Motor neuron (in vitro differentiated cells): ENCODE measurements at places on chromosomes 2 and 18. TPM values are rescaled to one million over a fixed set of nuclear protein-coding genes. Genes with fewer than 3 reads are reported as not detected.

- no peak for ATAC-seq
Observed at GRCh38 chr2:198311020-198311419, 506.6 kb downstream of the PLCL1 start.

DNA sequence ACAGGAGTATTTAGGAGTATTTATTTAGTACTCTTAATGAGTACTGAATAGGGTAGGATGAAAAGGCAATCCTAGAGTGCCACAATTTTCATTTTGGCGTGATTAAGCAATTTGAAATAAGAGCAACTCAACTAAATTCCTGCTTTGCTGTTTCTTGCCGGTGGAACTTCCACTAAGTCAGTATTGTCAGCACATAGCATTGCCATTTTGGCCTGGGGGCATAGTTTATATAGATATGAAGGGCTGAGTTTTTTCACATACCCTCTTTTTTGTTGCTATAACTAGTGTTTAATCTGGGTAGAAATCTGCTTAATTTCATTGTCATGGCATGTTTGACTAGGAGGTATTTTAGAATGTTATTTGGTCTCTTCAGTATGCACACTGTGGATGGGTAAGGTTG is 1.9 kb downstream of the GTF2A1L start:
- no peak for ATAC-seq

DNA sequence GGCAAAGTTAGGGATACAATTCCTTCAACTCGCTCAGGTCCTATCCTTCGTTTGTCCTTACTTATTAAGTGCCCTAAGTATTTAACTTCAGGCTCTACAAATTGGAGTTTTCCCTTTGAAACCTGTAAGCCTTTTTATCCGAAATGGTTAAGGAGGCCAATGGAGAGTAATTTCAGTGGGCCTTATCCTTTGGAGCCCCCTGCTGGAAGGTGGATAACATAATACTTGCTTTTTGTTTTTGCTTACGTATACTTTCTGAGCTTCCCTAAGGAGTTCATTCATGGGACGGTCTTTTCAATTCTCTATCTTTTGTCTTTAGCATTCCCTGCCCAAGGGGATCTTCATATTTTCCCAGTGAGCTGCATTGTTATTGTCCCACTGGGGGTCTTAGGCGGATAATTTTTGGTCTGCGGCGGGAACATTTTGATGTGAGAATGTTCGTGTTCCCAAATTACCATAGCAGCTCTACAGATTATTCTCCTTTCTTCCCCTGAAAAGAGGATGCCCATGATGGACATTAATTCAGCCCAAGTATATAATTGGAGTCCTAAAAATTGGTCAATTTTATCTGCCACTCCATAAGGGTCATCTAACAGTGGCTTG is 34.4 kb upstream of the TRAPPC8 start:
- ATAC-seq = peak; percentile 65

GRCh38 chr2:100929147-100929546 is 72.9 kb upstream of the RPL31 start:
- no peak for ATAC-seq

GRCh38 chr2:125185691-125186270 is 1160.7 kb downstream of the CNTNAP5 start:
- peak; percentile 34 for ATAC-seq

- ATAC-seq = no peak
Observed at GRCh38 chr2:224166654-224167053, 127.6 kb upstream of the SERPINE2 start.

DNA sequence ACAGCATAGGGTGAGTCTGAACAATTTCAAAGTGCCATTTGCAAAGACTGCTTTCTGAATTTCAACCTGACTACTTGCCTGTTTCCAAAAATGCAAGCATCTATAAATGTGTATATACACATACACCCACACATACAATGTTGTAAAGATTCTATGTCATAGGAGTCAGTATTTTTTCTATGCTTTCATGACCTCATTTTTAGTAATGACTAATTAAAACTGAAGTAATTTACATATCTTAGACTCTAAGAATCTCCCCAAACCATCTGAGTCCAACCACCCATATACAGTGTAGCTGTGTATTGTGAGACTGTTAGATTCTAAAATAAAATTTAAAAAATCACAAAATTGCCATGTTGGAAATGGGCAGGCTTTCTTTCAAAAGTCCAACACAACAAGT is 162.0 kb upstream of the STK17B start:
- ATAC-seq = no peak

GRCh38 chr2:133390156-133390555 is 178.1 kb downstream of the NCKAP5 start:
- ATAC-seq = peak; percentile 76

DNA sequence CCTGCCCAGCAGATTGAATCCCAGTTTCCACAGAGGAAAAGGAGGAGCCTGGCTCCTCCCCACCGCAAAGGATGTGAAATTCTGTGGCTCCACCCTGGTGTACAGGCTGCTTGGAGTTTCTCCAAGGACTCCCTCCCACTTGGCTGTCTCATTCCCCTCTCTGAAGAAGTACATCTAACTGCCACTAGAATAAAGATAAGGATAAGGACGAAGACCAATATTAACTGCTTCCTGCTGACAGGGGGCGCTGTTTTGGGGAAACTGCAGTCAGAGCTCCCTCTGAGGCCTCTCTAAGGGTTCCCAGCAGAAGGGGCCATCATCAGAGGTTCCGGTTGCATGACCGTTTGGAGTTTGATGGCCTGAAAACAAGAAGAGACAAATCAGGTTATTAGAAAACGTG is 790.9 kb downstream of the CPS1 start:
- ATAC-seq = peak; percentile 48

DNA sequence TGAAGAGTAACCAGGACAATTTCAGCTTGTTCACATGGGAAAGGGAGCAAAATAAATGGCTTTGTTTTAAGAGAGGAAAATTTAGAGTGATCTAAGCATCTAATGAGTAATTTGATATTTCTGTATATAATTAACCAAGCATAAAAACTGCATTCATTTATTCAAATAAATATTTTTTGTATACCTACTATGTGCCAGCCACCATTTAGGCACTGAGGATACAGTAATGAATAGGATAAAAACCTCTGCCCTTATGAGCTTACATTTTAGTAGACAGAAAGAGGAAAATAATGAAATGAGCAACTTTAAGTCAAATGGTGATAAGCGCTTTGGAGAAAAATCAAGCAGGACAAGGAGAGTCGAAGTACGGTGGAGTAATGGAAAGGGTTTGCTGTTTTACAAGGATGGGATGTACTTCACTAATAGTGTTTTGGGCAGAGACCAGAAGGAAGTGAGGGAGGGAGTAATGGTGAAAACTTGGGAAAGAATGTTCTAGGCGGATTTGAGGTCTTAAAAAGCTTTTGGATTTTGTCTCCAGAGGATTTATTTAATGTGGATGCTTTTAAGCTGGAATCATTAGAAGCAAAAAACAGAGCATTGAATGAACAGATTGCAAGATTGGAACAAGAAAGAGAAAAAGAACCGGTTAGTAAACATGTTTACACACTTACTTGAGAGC is 17.4 kb downstream of the NDC80 start:
- no peak for ATAC-seq

DNA sequence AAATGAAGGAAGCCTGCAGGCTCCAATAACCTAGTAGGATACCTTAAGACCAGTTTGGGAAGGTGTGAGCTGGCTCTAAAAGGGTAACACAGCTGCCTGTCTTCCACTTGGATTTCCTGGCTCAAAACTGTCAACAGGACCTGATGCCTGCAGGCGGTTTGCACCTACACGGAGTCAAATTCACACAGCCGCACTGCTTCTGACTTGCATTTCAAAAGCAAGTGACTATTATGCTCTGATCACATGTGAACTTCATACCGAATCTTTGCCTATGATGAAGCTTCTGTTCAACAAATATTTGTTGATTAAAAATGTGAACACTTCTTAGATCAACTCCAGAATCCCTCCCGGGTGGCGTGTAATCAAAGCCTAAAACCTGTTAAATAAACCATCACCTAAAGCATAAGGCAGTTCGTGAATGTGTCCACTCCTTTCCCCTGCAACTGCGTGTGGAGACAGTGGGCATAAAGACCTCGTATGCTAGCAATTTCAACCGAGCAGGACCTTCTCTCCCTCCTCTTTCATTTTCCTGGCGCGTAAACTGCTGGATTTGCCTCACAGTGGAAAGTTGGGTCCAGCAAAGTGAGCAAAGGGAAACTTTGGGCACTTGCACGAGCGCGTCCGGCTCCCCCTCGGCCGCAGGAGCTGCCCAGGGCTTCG is 784 bp downstream of the CRACDL start:
- no peak for ATAC-seq

DNA sequence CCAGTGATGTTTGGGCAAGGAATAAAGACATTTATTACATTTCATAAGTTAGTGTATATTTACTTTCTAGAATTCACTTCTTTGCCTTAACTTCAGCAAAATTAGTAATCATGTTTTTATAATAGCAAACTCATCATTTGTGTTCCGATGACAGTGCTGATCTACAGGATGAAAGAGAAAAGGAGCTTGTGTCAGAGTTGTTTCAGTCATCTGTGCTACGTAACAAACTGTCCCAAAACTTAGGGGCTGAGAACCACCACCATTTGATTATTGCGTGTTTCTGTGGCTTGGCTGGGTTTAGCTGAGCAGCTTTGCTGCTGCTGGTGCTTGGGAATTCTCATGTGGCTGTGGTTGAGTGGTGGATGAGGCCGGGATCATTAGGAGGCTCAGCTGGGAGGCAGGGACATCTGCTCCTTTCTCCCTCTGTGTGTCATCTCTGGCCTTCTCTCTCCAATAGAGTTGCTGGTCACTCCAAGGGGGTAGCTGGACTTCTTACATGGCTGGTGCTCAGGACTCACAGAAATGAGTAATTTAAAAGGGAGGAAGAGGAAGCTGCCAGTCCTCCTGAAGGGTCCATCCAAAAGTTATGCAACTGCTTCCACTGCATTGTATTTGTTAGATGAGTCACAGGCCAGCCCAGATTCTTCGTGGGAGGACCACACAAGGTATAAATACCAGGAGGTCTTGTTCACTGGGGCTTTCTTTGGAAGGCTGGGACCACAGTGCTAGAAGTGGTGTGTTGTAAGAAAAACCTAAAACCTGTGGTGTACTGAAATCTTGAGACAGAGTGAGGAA is 43.4 kb upstream of the HAAO start:
- peak; percentile 61 for ATAC-seq

DNA sequence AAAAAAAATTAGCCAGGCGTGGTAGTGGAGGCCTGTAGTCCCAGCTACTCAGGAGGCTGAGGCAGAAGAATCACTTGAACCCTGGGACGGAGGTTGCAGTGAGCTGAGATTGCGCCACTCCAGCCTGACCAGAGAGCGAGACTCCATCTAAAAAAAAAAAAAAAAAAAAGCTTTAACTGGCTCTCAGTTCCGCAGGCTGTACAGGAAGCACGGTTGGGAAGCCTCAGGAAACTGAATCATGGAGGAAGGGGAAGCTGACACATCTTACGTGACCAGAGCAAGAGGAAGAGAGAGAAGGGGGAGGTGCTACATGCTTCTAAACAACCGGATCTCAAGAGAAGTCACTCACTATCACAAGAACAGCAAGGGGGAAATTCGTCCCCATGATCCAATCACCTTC is 505.6 kb upstream of the SLC8A1 start:
- ATAC-seq = no peak

- ATAC-seq = no peak
Observed at GRCh38 chr2:72788756-72789155, 37.1 kb downstream of the EXOC6B start.

DNA sequence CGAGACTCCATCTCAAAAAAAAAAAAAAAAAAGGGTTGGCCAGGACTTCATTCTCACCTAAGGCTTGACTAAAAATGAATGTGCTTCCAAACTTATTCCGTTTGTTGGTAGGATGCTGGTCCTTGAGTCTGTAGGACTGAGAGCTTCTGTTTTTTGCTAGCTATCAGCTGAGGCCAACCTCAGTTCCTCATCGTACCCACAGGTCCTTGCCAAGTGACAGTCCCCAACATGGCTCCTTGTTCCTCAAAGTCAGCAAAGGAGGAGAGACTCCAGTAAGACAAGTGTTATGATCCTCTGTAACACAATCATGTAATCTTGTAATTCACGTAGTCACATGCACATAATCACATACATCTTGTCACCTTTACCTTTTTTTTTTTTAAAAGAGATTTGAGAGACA is 37.0 kb downstream of the HAUS1 start:
- ATAC-seq = no peak

DNA sequence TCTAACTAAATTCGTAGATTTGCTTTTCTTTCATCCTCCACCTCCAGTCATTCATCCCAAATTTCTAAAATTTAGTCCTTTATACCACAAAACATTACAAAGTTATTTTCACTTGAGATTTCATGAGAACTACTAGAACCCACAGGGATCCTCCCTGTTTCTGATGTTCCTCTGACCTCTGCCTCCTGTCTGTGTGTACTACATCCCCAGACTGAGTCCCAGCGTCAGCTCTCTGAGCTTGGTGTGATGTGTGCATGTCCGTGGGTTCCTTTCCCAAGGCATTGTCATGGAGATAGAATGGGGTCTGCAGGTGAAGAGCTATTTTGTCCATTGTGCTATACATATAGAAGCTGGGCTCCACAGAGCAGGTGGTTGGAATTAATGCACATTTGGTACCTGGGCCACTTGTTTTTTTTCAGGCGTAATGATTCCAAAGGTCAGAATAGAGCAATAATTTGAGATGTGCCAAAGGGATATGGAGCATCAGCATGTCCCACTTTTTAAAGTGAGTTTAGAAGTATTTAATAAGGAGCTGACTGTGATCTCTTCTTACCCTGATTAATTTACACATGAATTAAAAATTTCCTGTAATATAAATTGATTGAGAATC is 151.2 kb upstream of the BOD1L2 start:
- ATAC-seq = no peak

DNA sequence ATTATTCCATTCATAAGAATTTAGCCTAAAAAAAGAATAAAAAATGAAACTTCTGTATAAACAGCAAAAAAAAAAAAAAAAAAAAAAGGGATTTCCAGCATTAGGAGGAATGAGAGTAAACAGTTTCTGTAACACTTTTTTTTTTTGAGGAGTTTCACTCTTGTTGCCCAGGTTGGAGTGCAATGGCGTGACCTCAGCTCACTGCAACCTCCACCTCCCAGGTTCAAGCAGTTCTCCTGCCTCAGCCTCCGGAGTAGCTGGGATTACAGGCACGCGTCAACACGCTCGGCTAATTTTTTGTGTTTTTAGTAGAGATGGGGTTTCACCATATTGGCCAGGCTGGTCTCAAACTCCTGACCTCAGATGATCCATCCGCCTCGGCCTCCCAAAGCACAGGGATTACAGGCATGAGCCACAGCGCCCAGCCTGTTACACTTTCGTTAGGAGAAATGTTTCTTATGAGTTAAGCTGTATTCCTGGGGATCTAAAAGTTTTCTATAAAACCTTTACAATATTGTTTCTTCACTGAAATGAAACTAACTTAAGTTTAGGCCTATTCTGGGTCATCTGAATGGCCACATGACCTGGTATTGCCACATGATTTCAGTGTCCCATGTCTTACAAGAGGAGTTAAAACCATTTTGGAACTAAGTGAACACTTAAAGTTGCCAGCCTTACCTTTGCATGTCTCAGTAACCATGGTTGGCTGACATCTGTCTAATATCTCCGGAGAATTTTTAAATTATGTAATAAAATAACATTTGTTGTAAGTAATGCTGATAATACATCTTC is 17.5 kb downstream of the SMAD2 start:
- no peak for ATAC-seq

SERPINB3 gene
- total RNA-seq = not detected in 2 replicates

RASGRP3 gene
- total RNA-seq = 2.8 and 4.0 TPM in 2 replicates

FAM124B gene
- total RNA-seq = not detected in 2 replicates

CELF4 gene
- 28.6 and 30.1 TPM in 2 replicates for total RNA-seq

NOSTRIN gene
- 3.8 and 4.3 TPM in 2 replicates for total RNA-seq

CPO gene
- 0.36 TPM in 1 of 2 replicates, not detected in the other for total RNA-seq

LAMA1 gene
- total RNA-seq = 37.8 and 49.7 TPM in 2 replicates

TEX44 gene
- total RNA-seq = 0.31 TPM in 1 of 2 replicates, not detected in the other

SLC4A3 gene
- total RNA-seq = 6.7 and 8.4 TPM in 2 replicates

PELI1 gene
- 28.7 and 33.1 TPM in 2 replicates for total RNA-seq

SCG2 gene
- total RNA-seq = 2.0 and 2.1 TPM in 2 replicates

ZBTB7C gene
- 3.3 and 4.5 TPM in 2 replicates for total RNA-seq

RNU2-63P gene
- 32.8 and 45.4 TPM in 2 replicates for total RNA-seq

GRHL1 gene
- total RNA-seq = 1.5 and 1.7 TPM in 2 replicates
